ENCODE measurements at places on chromosomes 6 and 20. TPM values are rescaled to one million over a fixed set of nuclear protein-coding genes. Genes with fewer than 3 reads are reported as not detected.

GRCh38 chr20:24521032-24521431 lies 51.6 kb downstream of the SYNDIG1 start:
- DNase-seq: no peak

GRCh38 chr6:36825994-36826393 lies 13.2 kb downstream of the CPNE5 start:
- no peak for DNase-seq

- DNase-seq: no peak
These were observed 244.7 kb upstream of the BTBD3 start for GRCh38 chr20:11672959-11673358.

Gene CBLN4
- not detected for total RNA-seq

Gene SMPDL3A
- 6.3 TPM for total RNA-seq

Measured in A172 (cell line).